ENCODE measurements at places on chromosomes 16 and 17. TPM values are rescaled to one million over a fixed set of nuclear protein-coding genes. Genes with fewer than 3 reads are reported as not detected.

The GTF3C1 gene
- total RNA-seq = 83.2 TPM

The PPP1R1B gene
- total RNA-seq = 0.27 TPM

The OTOP3 gene
- total RNA-seq = not detected

The PYDC1 gene
- not detected for total RNA-seq

The IL17C gene
- 0.92 TPM for total RNA-seq

The WSB1 gene
- 214 TPM for total RNA-seq

The KRT39 gene
- not detected for total RNA-seq

The SULT1A2 gene
- total RNA-seq = not detected

The PDILT gene
- total RNA-seq = not detected

The PLA2G10 gene
- not detected for total RNA-seq

The FOXN1 gene
- total RNA-seq = not detected

The FBXW10B gene
- 0.35 TPM for total RNA-seq

The HAP1 gene
- 0.35 TPM for total RNA-seq

The C16orf96 gene
- not detected for total RNA-seq

The MYO15B gene
- 151 TPM for total RNA-seq

The CPSF4L gene
- not detected for total RNA-seq

The GPR142 gene
- total RNA-seq = not detected

The TSEN54 gene
- 48.6 TPM for total RNA-seq

The GCGR gene
- not detected for total RNA-seq

The KRTAP4-9 gene
- total RNA-seq = not detected

The PRDM7 gene
- not detected for total RNA-seq

The EXOC3L1 gene
- total RNA-seq = 1.5 TPM

The ABCC11 gene
- not detected for total RNA-seq

The AATK gene
- total RNA-seq = 6.1 TPM

The MMP25 gene
- total RNA-seq = not detected

The ITGA2B gene
- total RNA-seq = 0.28 TPM

The UTP4 gene
- total RNA-seq = 44.5 TPM

The MGAT5B gene
- not detected for total RNA-seq

The PTGES3L gene
- total RNA-seq = 2.0 TPM

The TERB1 gene
- not detected for total RNA-seq

The HOXB8 gene
- not detected for total RNA-seq

The DOC2B gene
- total RNA-seq = 7.5 TPM

The PDE6G gene
- total RNA-seq = not detected

The TMEM98 gene
- 87.1 TPM for total RNA-seq

The P2RX5 gene
- total RNA-seq = not detected

Data from thoracic aorta (tissue), 2 donors.